ENCODE measurements at places on chromosomes 12 and 14. TPM values are rescaled to one million over a fixed set of nuclear protein-coding genes. Genes with fewer than 3 reads are reported as not detected.

APOF gene
- total RNA-seq: not detected

TRHDE gene
- total RNA-seq: not detected

GRCh38 chr14:105077649-105077995 lies 12.4 kb upstream of the GPR132 start:
- DNase-seq: no peak

DNA sequence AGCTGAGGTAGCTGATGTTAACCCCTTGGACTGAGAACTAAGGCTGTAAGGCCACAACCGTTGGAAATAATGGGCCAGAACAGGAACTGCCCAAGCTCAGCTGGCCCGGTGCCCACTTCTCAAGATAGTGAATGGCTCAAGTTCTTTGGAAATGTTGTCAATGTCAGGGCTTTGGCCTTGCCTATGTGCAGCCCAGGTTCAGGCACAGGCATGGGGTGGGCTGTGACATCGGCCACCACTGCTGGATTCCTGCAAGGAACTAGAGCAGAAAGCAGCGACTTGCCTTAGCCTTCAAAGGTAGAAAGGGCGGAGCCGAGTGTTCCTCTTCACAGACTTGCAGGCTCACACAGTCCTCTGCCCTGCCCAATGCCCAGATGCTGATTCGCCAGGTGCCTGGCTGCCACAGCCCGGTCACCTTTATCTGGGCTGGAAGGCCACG lies 291.2 kb downstream of the ZFP36L1 start:
- DNase-seq: no peak

DNA sequence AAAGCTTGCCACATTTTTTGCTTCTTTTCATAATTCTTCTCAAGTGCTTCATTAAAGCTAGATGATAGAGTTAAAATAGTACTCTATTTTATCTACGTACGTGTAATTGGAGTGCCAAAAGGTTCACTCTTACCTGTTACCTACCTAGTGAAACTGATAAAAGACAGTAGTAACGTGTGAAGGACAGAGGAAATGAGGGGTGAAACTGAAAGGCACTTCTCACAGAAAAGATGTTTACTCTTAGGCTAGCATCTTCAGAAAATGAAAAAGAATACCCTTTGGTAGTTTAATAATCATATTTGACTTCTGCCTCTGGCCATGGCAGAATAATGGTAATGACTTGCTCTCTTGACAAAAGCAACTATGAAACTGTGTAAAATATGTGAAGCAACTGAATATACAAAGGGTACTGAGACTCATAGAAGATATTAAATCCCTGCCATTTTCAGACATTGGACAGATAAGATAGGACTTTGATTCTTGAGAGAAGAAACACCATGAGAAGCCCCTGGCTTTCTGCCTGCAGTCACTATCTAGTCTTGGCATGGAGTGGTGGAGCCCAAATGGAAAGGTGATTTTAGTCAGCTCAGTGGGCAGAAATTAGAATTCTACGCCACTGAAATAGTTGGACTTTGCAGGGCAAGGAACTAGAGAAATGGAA lies 6.3 kb upstream of the EVL start:
- DNase-seq: no peak

MPHOSPH9 gene
- 81.1 TPM for total RNA-seq

- no peak for DNase-seq
These were observed 98.1 kb upstream of the NCOR2 start for GRCh38 chr12:124665511-124665910.

GRCh38 chr12:114506651-114507050 lies 100.7 kb upstream of the TBX5 start:
- DNase-seq: no peak

Data from naive thymus-derived CD8-positive, alpha-beta T cell (primary cell).